ENCODE measurements at places on chromosomes 12 and 14.
A peak's percentile ranks its signal among the peaks of the same experiment; 100 is the strongest.

DNA sequence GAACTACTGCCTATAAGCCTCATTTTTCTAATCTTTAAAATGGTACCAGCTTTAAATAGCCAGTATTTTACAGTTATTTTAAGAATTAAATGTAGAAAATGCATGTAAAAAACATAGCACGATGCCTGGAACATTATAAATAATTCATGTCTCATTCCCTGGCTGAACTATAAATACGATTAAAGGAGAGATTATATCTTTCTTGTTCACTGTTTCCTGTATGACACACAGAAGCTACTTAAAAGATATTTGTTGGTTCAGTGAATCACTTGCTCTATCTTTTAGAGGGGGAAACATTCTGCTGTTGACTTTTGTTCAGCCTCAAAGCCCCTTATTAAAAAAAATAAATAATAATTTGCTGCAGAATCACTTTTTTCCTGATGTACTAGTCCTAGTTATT is 406.9 kb downstream of the LRFN5 start:
- DNase-seq: no peak

DNA sequence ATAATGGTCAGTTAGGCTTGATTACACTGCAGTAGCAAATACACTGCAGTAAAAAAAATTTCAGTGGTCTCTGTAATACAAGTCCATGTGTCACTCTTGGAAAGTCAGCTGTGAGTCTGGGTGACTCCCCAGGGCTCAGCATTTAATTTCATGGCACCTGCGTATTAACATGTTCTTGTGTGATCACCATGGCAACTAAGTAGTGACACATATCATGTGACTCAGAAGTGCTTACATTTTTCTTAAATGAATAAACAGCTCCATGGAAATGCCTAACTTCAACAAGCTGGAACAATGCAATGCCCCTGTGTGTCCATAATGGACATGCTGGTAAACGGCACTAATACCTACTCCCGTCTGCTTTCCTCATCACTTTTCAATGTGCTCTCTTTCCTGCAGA is 88.5 kb upstream of the ANO4 start:
- peak; percentile 12 for DNase-seq

- DNase-seq: no peak
Measured at GRCh38 chr12:69095765-69096477, 143.4 kb upstream of the CPSF6 start.

- peak; percentile 68 for DNase-seq
Measured at GRCh38 chr14:64112867-64113678, 181.1 kb downstream of the ESR2 start.

- no peak for DNase-seq
Measured at GRCh38 chr12:118617611-118618450, 241.5 kb downstream of the SUDS3 start.

- no peak for DNase-seq
Measured at GRCh38 chr12:115008929-115009328, 325.0 kb upstream of the TBX3 start.

DNA sequence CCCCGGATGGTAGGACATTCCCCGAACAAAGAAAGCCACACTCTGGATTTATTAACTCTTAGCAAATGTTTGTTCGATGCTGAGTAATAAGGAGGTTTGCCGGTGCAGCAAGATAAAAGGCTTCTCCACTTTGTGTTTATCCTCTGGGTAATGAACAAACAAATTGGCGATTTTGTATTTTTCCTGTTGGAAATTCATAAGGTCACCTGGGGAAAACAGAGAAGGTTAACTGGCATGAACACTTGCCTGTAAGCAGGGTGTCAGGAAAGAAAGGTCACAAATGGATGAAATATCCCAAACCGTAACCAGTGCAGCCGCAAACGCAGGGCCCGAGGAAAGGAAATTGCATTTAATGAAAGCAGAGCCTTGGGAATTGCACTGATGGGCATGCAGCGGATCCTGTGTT is 132.8 kb downstream of the RMST start:
- no peak for DNase-seq

DNA sequence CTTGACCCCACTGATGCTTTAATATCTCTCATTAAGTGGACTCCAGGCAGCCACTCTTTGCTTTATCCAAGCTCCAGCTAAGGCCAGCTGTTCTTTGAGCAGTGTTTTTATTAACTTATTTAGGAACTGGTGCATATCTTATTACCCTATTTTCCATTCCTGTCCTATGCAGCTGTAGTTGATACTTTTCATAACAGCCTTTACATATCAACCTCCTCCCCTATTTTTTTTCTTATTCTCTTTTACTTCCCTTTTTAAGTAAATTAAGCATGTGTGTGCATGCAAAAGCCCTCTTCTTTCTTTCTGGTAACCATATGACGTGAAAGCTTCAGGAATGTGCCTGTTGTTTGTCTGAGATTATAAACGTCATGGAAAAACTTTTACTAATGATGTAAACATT is 121.2 kb downstream of the PTPRQ start:
- DNase-seq: no peak

DNA sequence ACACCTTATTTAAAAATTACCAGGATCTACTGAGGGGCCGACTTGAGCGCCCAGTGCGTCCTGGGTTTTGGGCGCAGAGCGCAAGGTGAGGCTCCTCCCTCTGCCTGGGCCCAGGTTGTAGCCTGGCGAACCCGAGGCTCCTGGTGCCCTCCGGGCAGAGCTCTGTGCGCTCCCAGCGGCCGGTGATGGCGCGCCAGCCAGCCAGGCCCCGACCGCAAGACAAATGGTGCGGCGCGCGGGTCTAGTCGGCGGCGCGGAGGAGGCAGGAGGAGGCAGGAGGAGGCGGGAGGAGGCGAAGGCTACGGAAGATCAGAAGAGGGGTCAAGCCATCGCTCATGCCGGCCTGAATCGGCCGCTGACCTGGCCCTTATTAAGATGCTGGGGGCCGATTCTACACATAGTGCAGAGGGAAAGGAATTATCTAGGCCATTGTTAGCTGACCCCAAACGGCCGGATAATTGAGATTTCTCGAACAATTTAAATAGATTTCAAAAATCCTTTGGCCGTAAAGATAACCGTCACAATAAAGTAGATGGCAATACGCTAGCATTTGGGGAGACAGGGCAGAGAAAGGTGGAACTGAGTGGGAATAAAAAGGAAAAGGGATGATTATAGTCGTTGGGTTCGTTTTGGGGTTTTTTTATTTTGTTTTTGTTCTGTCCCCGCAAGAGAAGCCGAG is 2.8 kb downstream of the TBX5 start:
- no peak for DNase-seq

- DNase-seq: no peak
Measured at GRCh38 chr12:19988948-19989347, 379.4 kb upstream of the PDE3A start.

DNA sequence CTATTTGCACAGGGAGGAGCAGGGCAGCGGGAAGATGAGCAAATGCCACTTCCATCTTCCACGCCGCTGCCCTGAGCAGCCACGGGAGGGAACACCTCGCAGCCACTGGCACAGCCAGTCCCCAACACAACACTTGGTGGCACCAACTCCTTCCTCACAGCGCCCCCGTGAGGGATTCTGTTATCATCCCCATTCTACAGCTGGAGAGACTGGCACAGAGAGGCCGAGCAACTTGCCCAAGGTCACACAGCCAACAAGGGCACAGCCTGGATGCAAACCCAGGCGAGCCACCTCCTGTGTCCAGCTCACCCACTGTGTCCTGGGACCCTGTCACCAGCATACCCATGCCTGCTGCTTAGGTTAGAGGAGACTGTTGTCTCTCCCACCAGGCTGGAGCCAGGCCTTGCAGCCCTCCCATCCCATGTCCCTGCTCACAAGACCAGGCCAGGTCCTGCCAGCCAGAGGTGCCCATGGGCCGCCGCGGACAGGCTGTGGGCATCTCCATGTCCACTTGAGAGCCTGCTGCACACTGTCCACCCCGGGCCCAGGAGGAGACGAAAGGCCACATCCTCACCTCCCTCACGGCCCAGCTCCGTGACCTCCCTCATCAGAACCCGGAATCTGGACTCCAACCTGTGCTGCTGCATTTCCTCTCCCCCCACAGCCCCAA is 57.0 kb downstream of the NCOR2 start:
- peak; percentile 77 for DNase-seq

DNA sequence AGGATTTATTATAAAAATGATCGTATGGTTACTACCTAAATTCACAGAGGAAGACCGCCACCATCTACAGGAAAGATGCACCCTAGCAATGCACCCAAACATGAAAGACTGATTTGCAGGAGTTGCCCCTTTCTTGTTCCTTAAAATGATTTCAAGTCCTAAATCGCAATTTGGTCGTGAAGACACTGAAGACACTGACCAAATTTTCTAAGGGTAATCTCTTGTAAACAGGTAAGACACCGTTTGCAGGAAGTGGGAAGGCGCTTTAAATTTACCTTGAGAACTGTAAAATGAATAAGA is 1.0 kb downstream of the SOS2 start:
- no peak for DNase-seq

GRCh38 chr12:51442324-51442723 is 17.7 kb downstream of the SLC4A8 start:
- no peak for DNase-seq

- no peak for DNase-seq
Measured at GRCh38 chr14:64082837-64083236, 211.3 kb downstream of the ESR2 start.

DNA sequence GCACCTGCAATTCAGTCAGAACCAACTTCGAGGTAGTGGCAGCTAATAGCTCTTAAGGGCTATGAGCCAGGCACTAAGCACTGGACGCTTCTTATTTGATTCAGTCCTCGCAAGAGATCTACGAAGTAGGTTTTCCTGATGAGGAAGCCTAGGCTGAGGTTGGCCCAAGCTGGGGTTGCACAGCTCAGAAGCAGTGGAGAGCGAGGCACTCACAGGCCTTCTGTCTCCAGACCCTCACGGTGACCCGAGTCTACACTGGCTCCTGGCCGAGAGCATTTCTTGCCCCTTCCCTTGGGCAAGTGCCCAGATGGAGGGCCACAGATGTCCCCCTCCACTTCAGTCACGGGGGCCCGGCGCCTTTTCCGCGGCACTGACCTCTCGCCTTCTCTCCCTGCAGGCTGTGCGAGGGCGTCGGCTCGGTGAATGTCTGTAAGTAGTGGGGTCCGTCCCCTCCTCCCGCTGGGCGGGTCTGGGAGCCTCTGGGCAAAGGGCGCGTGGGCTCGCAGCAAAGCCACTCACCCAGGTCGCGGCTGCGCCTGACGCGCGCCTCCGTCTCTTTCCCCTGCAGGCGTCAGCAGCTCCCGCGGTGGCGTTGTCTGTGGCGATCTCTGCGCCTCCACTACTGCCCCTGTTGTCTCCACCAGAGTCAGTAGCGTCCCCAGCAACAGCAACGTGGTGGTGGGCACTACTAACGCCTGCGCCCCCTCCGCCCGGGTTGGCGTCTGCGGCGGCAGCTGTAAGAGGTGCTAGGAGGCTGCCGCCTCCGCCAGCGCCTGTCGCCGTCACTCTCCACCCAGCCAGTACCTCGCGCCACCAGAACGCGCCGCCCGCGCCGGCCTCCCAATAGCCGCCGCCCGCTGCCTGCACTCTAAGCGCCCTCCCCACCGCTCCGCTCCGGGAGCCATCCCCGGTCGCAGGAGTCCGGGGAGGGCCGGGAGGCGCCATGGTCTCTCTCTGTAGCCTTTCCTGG is 13.1 kb downstream of the KRT83 start:
- DNase-seq: peak; percentile 79

- DNase-seq: no peak
Measured at GRCh38 chr14:99510556-99511139, 29.4 kb downstream of the CCNK start.

- DNase-seq: no peak
Measured at GRCh38 chr14:26963711-26964110, 365.9 kb upstream of the NOVA1 start.

All from SW480 (cell line).